ENCODE measurements at places on chromosomes 16 and 17. TPM values are rescaled to one million over a fixed set of nuclear protein-coding genes. Genes with fewer than 3 reads are reported as not detected.

Gene ZFP3
- total RNA-seq, result 2.9 TPM

Gene NPIPA3
- total RNA-seq, result 7.6 TPM

Gene CLDN7
- total RNA-seq, result 0.80 TPM

Gene KRT17
- not detected for total RNA-seq

Gene SLC16A5
- total RNA-seq, result 10.4 TPM

Gene HAGHL
- 8.9 TPM for total RNA-seq
